ENCODE measurements at places on chromosomes 4 and X. TPM values are rescaled to one million over a fixed set of nuclear protein-coding genes. Genes with fewer than 3 reads are reported as not detected.

GRCh38 chrX:18490806-18491555 is 65.6 kb downstream of the CDKL5 start:
- no peak for DNase-seq

DNA sequence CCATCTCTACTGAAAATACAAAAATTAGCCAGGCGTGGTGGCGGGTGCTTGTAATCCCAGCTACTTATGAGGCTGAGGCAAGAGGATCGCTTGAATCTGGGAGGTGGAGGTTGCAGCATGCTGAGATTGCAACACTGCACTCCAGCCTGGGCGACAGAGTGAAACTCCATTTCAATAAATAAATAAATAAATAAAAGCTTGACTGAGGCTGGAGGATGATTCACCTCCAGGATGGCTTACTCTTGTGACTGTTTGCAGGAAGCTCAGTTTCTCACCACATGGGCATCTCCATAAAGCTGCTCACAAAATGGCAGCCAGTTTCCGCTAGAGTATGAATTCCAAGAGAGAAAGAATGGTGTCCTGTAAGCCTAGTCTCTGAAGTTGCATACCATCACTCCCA is 191.7 kb upstream of the EDNRA start:
- no peak for DNase-seq

GRCh38 chr4:74543231-74543781 is 98.4 kb downstream of the AREG start:
- DNase-seq: no peak

The AKAP14 gene
- polyA plus RNA-seq: not detected

Measured in heart left ventricle (tissue), 16 donors.